ENCODE measurements at places on chromosomes 13 and 19. TPM values are rescaled to one million over a fixed set of nuclear protein-coding genes. Genes with fewer than 3 reads are reported as not detected.

Gene TTYH1
- total RNA-seq, result not detected

DNA sequence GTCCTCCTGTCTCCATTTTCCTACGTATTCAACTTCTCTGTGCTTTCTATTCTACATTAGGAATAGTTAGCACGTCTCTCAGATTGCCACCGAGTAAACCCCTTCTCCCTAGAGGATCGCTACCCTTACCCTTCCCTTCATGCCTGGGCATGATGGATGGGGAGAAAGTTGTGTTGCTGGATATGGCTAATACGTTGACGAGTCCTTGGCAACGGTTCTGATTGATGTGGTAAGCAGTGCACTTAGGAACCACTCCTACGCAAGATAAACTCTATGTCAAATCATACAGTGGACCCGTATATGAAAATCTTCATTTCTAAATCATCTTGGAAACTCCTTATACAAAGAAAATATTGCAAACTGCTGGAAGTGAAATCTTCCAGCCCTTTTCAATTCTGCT, 224.5 kb downstream of the EFNB2 start:
- no peak for DNase-seq

GRCh38 chr13:113357529-113357928, 6.4 kb downstream of the GRTP1 start:
- no peak for DNase-seq

DNA sequence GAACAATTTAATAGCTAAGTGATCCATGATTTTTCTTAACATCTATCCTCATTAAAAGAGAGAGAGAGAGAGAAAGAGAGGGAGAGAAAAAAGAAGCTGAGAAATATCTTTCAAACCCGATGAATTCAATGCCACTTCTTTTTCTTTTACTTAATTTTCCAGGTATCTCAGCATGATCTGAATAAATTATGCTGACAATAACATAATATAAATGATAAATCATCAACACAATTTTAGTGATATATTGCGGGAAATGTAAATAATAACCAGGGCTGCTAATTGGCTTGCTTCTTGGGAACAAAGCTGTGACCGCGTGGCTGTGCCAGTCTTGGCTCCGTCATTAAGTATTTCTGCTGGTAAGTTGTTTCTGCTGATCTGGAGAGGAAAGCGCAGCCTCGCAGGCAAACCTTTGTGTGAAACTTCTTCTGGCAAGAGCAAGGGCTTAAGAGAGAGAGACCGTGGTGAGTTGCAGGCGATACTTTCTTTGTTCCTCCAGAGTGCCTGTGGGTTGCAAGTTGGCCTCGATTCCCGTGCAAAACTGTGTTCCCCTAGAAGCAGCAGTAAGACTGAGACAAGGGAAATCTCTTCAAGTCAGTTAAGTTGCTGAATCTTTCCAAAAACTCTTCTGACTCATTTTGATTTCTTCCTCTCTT, 489.1 kb upstream of the TSHZ3 start:
- no peak for DNase-seq

GRCh38 chr19:619286-620002, 13.9 kb downstream of the POLRMT start:
- DNase-seq, result no peak

- DNase-seq, result no peak
Observed at GRCh38 chr13:26480246-26480855, 77.1 kb upstream of the WASF3 start.

- DNase-seq, result no peak
Observed at GRCh38 chr13:80463673-80464352, 122.9 kb upstream of the SPRY2 start.

GRCh38 chr19:14031719-14032480, at the start of gene IL27RA:
TSS of gene IL27RA (plus strand) at chr19:14031762. CDS start at chr19:14031873, 111 bp downstream.
- no peak for DNase-seq

GRCh38 chr13:64725492-64725891, 2504.6 kb downstream of the PCDH9 start:
- DNase-seq, result no peak

DNA sequence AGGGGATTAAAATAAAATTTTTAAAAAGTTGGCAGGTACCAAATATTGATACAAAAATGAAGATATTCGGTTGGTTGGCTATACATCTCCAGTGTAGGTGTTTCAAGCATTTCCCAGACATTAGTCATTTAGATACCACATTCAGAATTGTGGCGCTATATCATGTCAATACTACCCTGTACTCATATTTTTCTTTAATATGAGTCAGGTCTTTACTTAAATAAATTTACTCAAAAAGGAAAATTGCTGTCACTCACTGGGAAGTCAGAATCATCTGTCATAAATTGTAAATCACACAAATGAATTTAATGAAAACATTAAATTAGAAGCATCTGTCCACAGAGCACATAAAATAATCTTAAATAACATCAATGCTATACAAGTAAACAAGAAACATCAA, 134.2 kb downstream of the TSHZ3 start:
- no peak for DNase-seq

GRCh38 chr19:41707502-41707812, 969 bp upstream of the CEACAM5 start:
- DNase-seq, result no peak
